ENCODE measurements at places on chromosomes 2 and 18.
A peak's percentile ranks its signal among the peaks of the same experiment; 100 is the strongest.

GRCh38 chr2:173271135-173271534, 83.5 kb upstream of the CDCA7 start:
- no peak for DNase-seq

- no peak for DNase-seq
Observed at GRCh38 chr2:189552334-189552990, 28.1 kb downstream of the SLC40A1 start.

GRCh38 chr2:24828238-24828996, 35.2 kb downstream of the CENPO start:
- DNase-seq, result no peak

DNA sequence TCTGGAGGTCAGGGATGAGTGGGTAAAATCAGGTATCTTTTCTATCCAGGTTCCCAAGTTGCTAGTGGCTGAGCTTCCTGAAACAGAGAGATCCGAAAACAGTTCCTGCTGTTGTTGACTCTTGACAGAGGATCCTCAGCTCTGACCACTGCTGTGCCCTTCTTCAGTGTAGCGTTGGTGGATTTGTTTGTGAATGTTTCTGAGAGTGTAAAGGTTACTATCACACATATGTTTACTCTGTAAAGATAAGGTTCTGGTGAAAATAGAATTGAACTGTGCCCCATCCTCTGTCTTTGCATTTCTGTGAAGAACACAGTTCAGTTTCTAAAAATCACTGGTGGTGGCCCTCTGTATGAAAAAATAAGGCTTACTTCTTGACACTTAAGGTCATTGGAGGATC, 119.8 kb downstream of the LDLRAD4 start:
- no peak for DNase-seq

DNA sequence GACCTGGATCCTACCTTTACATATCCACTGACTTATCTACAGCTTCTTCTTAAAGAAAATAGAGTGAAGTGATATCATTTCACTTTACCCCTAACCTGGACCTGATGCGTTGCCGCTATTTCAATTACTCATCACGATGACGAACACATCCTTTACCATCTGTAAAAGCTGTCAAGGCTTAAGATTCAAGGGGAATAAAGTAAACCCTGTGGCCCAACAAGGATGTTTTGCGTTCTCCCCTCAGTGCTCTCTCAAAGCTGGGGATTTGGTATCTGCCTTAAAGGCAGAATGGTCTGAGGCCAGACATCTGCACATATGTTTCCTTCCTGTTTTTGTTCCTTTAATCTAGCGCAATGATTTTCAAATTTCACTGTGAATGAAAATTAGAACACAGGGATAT, 100.1 kb upstream of the KLF7 start:
- peak; percentile 92 for DNase-seq

GRCh38 chr2:95006588-95006987, 18.9 kb upstream of the MAL start:
- DNase-seq, result no peak

DNA sequence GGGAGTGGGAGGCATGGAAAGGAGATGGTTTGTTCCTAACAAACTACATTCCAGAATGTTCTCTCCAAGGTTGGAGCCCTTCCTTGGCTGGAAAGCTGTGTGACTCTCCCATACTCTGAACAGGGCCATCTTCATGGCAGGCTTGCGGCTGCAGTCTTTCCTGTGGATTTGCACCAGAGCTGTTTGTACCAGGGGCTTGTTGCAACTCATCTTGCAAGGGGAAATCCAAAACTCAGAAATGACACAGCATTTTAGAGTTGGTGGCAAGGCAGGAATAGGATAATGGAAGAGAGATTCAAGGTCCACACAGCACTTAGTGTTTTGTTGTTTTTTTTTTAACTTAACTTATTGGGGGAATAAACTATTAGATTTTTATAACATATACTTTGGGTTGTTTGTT, 73.7 kb upstream of the ZNF516 start:
- peak; percentile 87 for DNase-seq

- no peak for DNase-seq
Observed at GRCh38 chr2:69989441-69990105, 28.1 kb upstream of the ASPRV1 start.

DNA sequence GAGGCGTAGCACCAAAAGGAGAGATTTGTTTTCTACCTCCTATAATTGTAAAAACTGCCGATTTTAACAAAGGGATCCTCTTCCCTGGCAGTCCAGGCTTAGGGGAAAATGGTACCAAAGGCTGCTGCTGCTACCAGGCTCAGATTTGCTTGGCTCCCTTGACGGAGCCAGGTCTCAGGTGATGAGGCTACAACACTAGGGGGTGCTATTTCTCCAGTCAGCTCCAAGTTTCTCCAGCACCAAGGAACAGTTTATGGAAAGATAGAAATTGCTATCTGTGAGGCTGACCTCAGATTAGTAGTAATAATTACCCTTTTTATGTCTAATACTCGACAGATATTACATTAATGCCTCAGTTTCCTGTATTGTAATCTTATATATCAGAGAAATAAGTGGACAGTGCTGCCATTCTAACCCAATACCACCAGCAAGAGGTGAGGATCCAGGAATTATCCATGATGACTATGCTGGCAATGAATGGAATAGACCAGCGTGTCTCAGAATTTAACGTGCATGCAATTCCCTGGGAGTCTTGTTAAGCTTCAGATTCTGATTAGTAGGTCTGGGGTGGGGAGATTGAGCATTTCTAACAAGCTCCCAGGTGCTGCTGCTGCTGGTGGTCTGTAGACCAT, 111.3 kb downstream of the ESCO1 start:
- peak; percentile 64 for DNase-seq

DNA sequence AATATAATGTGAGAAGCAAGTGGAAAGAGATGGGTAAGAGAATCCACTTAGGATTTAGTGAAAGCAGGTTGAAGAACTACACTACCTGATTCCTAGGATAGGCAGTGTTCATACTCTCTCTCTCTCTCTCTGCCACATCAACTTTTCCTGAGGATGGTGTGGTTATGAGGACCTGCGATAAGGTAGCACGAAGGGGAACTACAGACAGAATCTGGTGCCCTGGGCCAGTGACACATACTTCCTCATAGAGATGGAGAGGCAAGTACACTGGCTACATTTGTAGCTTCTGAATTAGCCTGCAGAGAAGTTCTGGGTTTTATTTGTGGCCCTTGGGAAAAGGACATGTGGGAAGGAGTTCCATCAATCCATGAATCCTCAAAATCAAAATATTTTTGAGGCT, 44.5 kb downstream of the PTH2R start:
- DNase-seq, result peak; percentile 37

DNA sequence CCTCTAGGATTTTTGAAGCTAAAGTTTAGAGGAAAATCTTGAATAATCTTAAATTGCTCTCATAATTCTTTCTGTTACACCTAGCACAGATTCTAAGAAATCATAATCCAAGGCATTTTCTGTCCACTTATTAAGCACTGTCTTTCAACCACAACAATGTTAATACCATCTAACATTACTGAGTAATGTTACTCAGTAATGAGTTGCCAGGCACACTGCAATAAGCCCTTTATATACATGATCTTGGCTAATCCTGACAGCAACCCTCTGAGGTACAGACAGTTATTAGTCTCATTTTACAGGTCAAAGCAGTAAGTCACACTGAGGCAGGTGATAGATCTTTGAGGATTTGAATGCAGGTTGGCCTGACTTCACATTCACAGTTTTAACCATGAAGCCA, 291.9 kb downstream of the ALK start:
- no peak for DNase-seq

DNA sequence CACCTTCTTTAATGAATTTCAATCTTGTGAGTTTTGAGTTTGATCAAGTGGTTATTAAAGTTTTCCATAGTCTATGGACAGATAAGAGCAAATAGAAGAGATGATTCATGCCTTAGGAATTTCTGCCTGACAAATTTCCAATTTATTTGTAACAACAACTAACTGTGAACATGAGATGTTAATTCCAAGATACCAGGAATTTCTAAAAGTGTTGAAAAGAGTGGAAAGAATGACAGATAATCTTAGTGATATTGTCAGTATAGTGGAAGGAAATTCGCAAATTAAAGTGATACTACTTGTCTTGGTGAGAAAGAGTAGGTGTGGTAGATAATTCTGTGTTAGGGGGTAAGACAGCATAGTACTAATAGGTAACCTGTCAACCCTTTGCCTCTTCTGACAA, 82.4 kb downstream of the AGPS start:
- no peak for DNase-seq

DNA sequence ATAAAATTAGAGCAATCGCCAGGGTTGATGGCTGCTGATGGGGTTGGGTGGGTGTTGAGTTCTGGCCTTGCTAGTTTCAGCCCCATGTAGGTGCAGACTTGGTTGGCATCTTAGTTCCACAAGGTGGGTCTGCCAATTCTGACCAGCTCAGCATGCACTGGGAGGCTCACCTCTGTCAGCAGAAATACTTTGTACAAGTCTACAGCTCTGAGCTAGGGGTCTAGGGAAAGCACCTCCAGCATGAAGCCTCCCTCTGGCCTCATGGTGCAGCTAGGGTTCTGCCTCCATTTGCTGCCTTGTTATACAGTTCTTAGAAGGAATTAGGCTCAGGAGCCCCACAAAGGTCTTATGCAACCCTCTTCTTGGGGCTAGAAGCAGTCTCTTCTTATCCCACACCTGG, 278.9 kb upstream of the HDAC4 start:
- no peak for DNase-seq

DNA sequence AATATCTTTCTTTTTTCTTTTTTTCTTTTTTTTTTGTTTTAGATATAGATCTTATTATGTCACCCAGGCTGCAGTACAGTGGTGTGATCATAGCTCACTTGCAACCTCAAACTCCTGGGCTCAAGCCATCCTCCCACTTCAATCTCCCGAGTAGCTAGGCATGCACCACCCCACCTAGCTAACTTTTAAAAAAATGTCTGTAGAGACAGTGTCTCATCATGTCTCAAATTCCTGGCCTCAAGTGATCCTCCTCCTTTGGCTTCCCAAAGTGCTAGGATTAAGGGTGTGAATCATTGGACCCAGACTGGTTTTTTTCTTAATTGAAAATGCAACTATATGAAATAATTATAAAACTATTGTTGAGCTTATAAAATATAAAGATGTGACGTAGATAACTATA, 9.8 kb upstream of the ZCCHC2 start:
- DNase-seq, result no peak

DNA sequence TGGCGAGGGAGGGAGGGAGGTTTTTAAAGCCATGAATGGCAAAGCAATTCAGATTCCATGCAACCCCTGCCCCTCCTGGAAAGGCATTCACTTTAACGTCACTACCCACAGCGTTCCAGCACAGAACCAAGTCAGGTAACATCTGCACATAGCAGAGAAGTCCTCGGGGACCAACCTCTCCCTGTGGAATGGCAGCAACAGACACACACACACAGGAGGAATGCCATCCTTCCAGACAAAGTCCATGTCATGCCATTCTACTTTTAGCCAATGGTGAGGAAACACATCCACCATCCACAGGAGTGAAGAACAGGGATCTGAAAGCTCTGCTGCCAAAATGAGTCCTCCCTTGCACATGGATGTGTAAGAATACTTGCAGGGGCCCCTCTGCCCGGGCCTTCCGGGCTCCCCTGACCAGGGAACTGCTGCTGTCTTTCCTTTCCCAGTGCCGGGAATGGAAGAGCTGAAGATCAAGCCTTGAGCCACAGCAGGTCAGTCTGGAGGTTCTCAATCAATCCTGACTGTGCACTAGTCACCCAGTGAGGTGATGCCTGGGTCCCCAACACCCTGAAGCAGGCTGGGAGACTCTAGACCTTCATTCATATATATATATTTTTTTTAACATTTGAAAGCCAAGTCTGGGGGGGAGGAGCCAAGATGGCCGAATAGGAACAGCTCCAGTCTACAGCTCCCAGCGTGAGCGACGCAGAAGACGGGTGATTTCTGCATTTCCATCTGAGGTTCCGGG, 63.7 kb downstream of the UXS1 start:
- DNase-seq, result peak; percentile 24

DNA sequence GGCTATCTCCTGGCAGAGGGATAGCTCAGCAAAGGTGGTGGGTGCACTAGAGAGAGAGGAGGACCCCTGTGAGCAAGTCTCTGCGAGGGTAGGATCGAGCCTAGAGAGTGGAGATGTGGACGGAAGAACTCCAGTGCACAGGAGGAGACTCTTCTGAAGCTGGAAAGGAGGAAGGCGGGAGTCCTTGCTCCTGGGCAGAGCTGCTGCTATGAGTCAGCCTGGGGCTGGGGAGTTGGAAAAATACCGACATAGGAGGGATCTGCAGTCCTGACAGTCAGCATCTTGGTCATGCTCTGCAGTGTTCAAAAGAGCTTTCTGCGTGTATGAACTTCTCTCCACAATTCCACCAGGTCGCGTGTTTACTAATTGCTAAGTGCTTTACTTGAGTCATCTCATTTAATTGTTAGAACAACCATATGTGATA, 233.8 kb downstream of the LDLRAD4 start:
- DNase-seq, result no peak

DNA sequence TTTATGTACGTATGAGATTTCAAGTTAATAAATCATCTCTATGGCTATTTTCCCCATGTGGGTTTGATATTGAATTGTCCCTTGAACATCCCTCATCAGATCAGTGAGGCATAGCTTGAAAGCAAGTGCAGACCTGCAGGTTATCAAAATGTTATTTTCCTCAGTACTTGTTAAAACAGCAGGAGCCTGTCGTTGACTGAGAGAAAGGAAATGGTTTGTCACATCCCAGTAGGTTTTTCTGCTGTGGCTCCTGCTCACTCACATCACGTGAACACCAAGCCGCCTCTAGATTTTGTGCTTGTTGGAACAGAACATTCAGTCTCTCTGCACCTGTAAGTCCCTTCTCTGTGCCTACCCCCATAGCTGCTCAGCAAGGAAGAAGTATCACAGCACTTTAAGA, 340.3 kb downstream of the CELF4 start:
- DNase-seq, result no peak

- DNase-seq, result peak; percentile 9
Observed at GRCh38 chr18:36412778-36413177, 115.3 kb downstream of the FHOD3 start.

DNA sequence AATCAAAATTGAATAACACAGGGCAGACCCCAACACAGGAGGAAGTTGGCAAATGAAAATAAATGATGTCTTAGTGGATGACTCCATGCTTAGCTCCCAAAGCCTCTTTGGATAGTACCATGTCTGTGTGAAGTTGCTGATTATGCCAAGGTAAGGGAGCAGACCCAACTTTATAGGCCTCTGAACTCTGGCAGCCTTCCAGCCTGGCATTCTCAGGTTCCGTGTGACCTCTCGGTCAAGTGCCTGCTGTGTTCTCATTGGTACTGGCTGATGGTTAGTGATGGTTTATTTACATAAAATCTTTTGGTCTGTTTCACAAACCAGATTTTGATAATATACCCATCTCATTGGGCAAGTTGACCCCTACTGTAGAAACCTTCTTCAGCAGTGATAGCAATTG, 112.2 kb upstream of the TTC39C start:
- no peak for DNase-seq

- no peak for DNase-seq
Observed at GRCh38 chr2:51410331-51410730, 378.4 kb upstream of the NRXN1 start.

- DNase-seq, result peak; percentile 50
Observed at GRCh38 chr2:43541165-43541564, 54.7 kb downstream of the THADA start.

- DNase-seq, result no peak
Observed at GRCh38 chr2:203918839-203919238, 17.7 kb upstream of the ICOS start.

Measured in common myeloid progenitor, CD34-positive (primary cell).